Right ventricle myocardium inferior (tissue), 1 donor: ENCODE measurements at places on chromosomes 2 and 18. TPM values are rescaled to one million over a fixed set of nuclear protein-coding genes. Genes with fewer than 3 reads are reported as not detected.

POTEC gene
- total RNA-seq = not detected

PLGLB1 gene
- total RNA-seq = 1.4 TPM

TRIM43 gene
- not detected for total RNA-seq

NBEAL1 gene
- 14.1 TPM for total RNA-seq

MPP4 gene
- total RNA-seq = not detected

SMCHD1 gene
- total RNA-seq = 25.2 TPM

COL4A4 gene
- total RNA-seq = 13.6 TPM

ITPRIPL1 gene
- total RNA-seq = 1.4 TPM

CROCC2 gene
- not detected for total RNA-seq

RAB6C gene
- total RNA-seq = 0.16 TPM

CTAGE1 gene
- total RNA-seq = not detected

SLC11A1 gene
- 5.4 TPM for total RNA-seq

SLC4A3 gene
- 445 TPM for total RNA-seq

SERPINB10 gene
- not detected for total RNA-seq

MARCO gene
- total RNA-seq = 19.7 TPM

FKBP7 gene
- total RNA-seq = 9.3 TPM

GRP gene
- not detected for total RNA-seq

THOC1 gene
- 12.7 TPM for total RNA-seq

MAP3K19 gene
- not detected for total RNA-seq

SULT1C4 gene
- total RNA-seq = 2.0 TPM
